ENCODE measurements at places on chromosomes 6 and 20. TPM values are rescaled to one million over a fixed set of nuclear protein-coding genes. Genes with fewer than 3 reads are reported as not detected.
A peak's percentile ranks its signal among the peaks of the same experiment; 100 is the strongest.

GRCh38 chr6:155406801-155407200 is 48.8 kb downstream of the NOX3 start:
- no peak for DNase-seq

DNA sequence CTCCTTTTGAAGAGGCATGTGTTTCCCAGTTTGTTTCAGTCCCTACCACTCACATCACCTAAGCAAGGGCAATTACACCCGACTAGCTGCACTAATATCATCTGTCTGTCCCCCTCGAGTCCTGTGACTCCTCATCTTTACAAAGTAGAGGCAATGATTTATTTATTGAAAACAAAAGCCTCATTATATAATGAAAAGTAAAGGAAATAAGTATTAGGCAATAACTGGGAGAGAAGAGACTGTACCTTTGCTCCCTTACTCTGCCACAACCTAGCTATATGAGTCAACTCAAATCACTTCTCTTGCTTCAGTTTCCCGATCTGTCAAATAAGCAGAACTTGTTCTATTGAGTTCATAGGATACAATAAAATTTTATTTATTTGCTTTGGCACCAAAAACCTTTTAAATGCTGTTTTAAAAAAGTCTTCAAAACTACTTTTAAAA is 38.9 kb downstream of the CSNK2A1 start:
- DNase-seq, result no peak

GRCh38 chr6:33189625-33190448 is 2.4 kb downstream of the COL11A2 start:
- DNase-seq, result no peak

Gene FOXC1
- polyA plus RNA-seq, result 6.4 TPM

Gene PPP1R14C
- not detected for polyA plus RNA-seq

- DNase-seq, result peak; percentile 62
These were observed 108.1 kb downstream of the BCKDHB start for GRCh38 chr6:80214436-80215022.
